AG08396 (cell line): ENCODE measurements at places on chromosomes 16 and 17.
A peak's percentile ranks its signal among the peaks of the same experiment; 100 is the strongest.

DNA sequence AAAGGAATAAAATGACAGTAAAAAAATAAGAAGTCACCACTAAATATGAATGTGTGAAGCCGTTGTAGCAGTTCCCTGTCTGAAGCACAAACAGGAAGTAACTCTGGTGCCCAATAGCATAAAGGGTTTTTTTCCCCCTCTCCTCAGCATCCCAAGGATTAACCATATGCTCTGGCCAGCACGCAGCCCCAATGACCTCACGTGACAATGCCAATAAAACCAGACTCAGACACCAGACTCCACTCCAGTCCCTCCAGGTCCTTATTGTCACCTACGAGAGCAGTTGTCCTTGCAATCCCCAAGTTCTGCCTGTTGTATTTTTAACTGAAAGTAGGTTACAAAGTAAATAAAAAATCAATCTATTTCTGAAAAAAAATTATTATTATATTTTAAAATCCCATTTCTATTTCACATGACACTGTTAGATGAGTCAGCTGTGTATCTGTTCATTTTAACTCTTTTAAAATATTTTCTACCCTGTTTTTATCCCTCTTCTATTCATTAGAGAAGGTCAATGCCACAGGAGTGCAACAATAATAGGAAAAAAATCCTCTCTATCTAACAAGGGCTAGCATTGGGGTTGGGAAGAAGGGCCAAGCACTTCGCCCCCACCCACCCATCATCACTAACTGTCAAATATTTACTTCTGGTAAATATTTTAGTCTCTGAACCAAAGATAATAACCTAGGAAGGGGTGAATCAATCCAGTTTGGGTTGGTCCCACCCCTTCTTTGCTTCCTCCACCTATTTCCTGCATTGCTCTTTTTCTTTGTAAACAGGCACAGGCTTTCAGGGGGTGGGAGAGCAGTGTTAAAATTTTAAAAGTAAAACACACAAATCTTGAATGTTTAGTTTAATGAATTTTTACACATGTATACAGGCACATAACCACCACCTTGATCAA lies 6.6 kb downstream of the PRAC1 start:
- no peak for DNase-seq

DNA sequence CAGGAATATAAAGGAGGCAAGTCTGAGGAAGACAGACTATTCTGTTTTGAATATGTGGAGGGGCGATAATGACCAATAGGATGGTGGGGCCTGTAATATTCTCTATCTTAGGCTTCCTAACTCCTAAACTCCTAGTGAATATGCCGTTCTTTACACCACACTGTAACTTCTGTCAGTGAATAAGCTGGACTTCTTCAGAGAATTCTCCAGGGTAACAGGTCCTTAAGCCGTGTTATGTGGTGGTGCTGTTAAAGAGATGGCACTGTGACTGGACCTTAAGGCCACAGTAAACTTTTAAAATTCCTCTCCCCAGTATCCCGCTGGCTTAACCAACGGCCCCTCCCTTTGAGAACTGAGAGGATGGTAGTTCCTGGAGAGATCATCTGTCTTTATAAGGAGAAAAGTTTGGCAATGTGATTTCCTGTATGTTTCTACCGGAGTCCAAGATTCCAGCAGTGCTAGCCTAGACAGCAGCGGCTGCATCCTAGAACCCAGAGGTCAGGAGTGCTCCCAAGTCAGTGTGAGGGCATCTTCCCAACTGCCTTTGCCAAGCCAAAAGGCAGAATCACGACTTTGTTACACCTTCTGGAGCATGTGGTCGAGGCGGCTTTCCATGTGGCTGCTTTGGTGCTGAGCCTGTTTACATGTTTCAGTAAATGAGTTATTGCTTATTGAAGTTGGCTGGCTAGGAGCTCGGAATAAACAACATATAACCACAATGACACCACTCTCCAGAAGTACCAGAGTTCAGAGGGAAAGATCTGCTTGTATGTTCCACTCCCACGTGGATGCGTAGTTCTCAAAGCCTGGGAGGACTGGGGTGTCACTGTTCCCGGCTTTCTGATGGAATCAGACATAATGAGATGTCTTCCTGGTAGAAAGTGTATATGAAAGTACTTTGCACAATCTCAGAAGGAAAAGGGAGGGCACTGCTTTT lies 41.0 kb downstream of the TUBD1 start:
- DNase-seq = peak; percentile 48

DNA sequence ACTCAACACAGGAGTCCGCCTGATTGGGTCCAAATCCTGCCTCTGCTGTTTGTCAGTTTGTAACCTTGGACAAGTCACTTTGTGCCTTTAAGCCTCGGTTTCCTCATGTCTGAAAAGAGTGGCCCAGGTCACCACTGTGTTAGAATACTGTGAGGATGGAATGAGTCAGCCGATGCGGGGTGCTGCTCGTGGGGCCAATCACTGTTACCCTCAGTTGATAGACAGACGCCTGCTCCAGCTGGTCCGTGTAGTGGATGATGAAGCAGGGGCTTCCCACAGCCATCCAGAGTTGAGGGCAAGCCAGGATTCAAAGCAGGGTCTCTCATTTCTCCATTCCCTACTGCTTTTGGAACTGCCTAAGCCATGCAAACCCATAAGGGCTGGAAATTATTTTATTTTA lies 5.8 kb downstream of the FBXL19 start:
- DNase-seq = no peak

DNA sequence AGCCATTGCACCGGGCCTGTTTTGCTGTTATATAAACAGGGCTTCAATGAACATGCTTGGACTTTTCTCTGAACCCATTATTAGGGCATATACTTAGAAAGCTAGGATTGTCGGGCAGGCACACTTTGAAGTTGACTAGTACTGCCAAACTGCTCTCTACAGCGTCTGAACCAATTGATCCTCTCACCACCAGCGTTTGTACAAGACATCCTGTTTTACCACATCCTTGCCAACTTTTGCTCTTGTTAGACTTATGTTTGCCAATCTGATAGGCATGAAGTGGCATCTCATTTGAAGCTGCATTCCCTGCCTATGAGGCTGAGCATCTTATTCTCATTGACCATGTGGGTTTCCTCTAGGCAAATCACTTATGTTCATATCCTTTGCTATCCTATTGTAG lies 7.4 kb upstream of the PPP1R9B start:
- no peak for DNase-seq

GRCh38 chr16:64489449-64489848 lies 632.4 kb downstream of the CDH11 start:
- DNase-seq = no peak

DNA sequence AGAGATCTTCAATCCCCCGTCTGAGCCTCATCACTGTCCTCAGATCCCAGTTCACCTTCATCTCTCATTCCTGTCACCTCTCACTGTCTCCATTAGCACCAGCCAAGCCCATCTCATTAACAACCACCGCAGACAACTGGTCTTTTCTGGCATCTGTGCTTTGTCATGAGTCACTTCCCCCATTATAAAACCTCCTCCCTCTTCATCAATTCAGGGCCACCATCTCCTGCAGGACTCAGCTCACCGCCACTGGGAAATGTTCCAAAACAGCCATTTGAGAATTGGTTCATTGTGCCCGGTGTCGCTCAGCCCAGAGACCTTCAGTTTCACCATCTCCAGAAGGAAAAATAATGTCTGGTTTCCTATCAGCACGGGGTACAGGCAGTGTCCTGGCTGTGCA lies 56.9 kb upstream of the TEKT3 start:
- no peak for DNase-seq
